Hepatocyte (in vitro differentiated cells): ENCODE measurements at places on chromosomes 13 and 19. TPM values are rescaled to one million over a fixed set of nuclear protein-coding genes. Genes with fewer than 3 reads are reported as not detected.

Gene GTPBP3
- 13.2 and 18.1 TPM in 2 replicates for polyA plus RNA-seq

Gene SULT2A1
- polyA plus RNA-seq: 75.7 and 120 TPM in 2 replicates

Gene SRRM5
- polyA plus RNA-seq: 0.24 and 0.79 TPM in 2 replicates

Gene SPRED3
- 2.3 and 3.9 TPM in 2 replicates for polyA plus RNA-seq

Gene LGI4
- polyA plus RNA-seq: 5.2 and 8.8 TPM in 2 replicates

Gene LGALS13
- polyA plus RNA-seq: not detected in 2 replicates

Gene ZNF724
- polyA plus RNA-seq: 0.93 and 2.4 TPM in 2 replicates

Gene ZNF772
- 2.6 and 5.6 TPM in 2 replicates for polyA plus RNA-seq

Gene ZNF610
- 4.7 and 5.3 TPM in 2 replicates for polyA plus RNA-seq

Gene TMEM38A
- polyA plus RNA-seq: 9.3 and 10.9 TPM in 2 replicates

Gene GARRE1
- polyA plus RNA-seq: 9.0 and 10.2 TPM in 2 replicates

Gene LRRC63
- polyA plus RNA-seq: 0.21 TPM in 1 of 2 replicates, not detected in the other

Gene ZNF540
- 1.3 and 1.9 TPM in 2 replicates for polyA plus RNA-seq

Gene LYPD3
- polyA plus RNA-seq: 13.2 and 13.5 TPM in 2 replicates

DNA sequence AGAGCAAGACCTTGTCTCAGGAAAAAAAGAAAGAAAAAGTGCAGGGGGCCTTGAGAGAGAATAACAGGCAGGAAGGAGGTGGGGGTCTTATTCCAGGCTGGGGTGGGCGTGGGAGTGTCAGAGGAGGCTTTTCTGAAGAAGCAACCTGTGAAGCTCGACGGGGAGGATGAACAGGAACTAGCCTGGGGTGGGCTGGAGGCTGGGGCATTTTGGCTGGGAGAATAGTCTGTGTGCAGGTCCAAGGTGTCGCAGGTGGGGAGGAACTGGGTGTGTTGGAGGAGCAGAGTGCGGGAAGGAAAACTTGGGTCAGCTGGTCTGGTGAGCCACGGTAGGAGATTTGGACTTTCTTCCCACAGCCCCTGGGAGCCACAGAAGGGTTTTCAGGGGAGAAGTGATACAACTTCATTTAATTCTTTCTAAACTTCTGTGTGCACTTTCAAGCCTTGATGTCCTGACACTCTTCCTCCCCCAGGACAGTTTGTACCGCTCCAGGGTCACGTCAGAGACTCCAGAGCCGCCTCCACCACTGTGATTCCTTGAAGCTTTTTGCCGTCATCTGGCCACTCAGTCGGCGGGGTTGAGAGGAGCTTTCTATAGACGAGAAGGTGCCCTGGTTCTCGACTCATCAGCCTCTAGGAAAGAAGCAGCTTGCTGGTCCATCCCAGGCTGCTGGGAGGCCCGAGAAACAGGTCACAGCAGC is 138.7 kb downstream of the SIPA1L3 start:
- no peaks in the 10 kb centered on the region for H3K36me3 ChIP-seq
- H3K4me3 ChIP-seq: no peak overlapping the region
- no peak for DNase-seq
- no peaks in the 10 kb centered on the region for H3K4me1 ChIP-seq
- H3K27me3 ChIP-seq: no peaks in the 10 kb centered on the region

DNA sequence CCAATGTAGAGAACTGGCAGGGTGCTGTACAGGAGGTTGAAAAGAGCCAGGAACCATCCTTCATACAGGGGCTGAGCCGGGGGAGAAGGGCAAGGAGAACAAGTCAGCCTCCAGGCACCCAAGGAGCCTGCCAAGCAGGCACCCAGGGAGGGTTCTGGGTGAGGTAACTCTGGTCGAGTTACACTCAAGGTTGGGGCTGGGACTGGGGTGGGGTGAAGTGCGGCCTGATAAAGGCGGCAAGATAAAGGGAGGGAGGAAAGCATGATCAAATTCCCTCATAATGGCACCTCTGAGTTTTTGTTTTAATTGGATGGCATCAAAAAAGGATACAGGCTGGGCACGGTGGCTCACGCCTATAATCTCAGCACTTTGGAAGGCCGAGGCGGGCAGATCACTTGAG is 25.0 kb downstream of the ATP8B3 start:
- H3K27me3 ChIP-seq: peaks cover 15% of the 10 kb centered on the region
- no peak overlapping the region for H3K27ac ChIP-seq
- peaks cover 5% of the 10 kb centered on the region for H3K4me1 ChIP-seq
- DNase-seq: no peak

GRCh38 chr13:46004491-46004890 is 48.1 kb downstream of the ZC3H13 start:
- no peak overlapping the region for H3K4me3 ChIP-seq
- no peak overlapping the region for H3K27ac ChIP-seq
- H3K4me1 ChIP-seq: no peaks in the 10 kb centered on the region
- no peak for DNase-seq
- no peaks in the 10 kb centered on the region for H3K27me3 ChIP-seq

GRCh38 chr13:83204886-83205285 is 677.4 kb downstream of the SLITRK1 start:
- no peaks in the 10 kb centered on the region for H3K27me3 ChIP-seq
- no peak overlapping the region for H3K27ac ChIP-seq
- no peak for DNase-seq
- H3K4me1 ChIP-seq: no peaks in the 10 kb centered on the region

- peaks cover 4% of the 10 kb centered on the region for H3K4me1 ChIP-seq
- no peaks in the 10 kb centered on the region for H3K36me3 ChIP-seq
- H3K27me3 ChIP-seq: no peaks in the 10 kb centered on the region
- no peak for DNase-seq
- H3K27ac ChIP-seq: peak overlapping the region; percentile 63
These were observed 511.1 kb downstream of the IRS2 start for GRCh38 chr13:109275139-109275745.

- peaks cover 2% of the 10 kb centered on the region for H3K4me1 ChIP-seq
- H3K36me3 ChIP-seq: no peaks in the 10 kb centered on the region
- no peak overlapping the region for H3K4me3 ChIP-seq
- H3K27ac ChIP-seq: no peak overlapping the region
- H3K27me3 ChIP-seq: no peaks in the 10 kb centered on the region
These were observed 6.3 kb downstream of the MCOLN1 start for GRCh38 chr19:7528522-7529245.

DNA sequence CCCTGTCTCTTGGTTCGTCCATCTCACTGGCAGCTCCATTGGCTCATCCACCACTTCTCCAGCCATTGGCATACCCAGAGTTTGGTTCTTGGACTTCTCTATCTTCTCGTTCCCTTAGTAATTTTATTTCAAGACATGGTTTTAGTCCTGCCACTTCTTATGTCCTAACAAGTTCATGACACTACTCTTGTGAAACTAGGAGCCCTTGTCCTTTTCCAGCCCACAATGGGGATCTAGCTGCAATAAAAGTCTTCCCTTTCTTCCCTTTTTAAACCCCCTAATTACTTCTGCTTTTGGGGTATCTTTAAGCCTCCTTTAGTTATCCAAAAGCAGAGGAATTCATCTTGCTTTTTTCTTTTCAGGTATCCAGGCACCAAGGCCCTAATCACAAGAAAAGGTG is 2.9 kb upstream of the RCBTB2 start:
- no peaks in the 10 kb centered on the region for H3K36me3 ChIP-seq
- no peak for DNase-seq

DNA sequence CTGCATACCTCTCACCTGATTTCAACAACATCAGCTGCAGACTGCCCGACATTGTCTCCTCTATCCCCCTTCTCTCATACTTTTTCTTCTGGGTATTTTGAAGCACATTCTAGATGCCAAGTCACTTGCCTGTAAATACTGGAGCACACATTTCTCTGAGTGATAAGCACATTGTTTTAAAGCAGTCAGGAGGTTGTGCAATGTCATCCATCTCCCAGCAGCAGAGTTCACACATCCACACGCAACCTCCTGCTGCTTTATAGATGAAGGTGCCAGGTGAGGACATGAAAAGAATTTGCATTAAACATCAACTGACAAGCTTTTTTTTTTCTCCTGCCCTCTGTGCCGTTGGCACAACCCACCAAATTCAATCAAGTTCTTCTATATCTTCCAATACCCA is 5.5 kb downstream of the UPK1A start:
- H3K4me3 ChIP-seq: no peak overlapping the region
- H3K36me3 ChIP-seq: no peaks in the 10 kb centered on the region
- H3K27me3 ChIP-seq: no peaks in the 10 kb centered on the region
- no peak overlapping the region for H3K27ac ChIP-seq
- H3K4me1 ChIP-seq: no peaks in the 10 kb centered on the region

- H3K4me1 ChIP-seq: no peaks in the 10 kb centered on the region
- no peak for DNase-seq
- H3K27me3 ChIP-seq: no peaks in the 10 kb centered on the region
- no peak overlapping the region for H3K4me3 ChIP-seq
These were observed 41.5 kb downstream of the URI1 start for GRCh38 chr19:29983568-29983967.

DNA sequence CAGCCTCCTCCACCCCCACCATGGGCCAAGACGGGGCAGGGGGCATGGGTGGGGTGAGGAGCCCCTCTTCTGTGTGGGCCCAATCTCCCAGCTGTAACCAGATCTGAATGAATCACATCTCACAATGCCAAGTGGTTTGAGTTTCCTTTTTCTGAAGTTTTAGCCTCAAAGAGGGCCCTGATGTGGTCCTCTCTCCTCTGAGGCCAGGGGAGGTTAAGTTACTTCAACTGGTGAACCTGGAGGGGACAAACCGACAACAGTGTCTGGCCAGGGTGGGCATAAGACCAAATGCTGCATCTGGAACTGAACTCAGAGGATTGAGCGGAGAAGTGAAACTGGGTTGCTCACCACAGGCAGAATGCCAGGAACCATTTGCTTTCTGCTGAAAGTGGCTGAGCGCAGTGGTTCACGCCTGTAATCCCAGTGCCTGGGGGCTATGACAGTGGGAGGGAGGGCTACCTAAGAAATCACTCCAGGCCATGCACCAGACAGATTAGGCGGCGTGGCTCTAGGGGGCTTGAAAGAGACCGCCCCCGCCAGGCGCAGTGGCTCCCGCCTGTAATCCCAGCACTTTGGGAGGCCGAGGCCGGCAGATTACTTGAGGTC is 15.4 kb upstream of the IRGC start:
- H3K36me3 ChIP-seq: no peaks in the 10 kb centered on the region
- no peak overlapping the region for H3K4me3 ChIP-seq
- no peaks in the 10 kb centered on the region for H3K4me1 ChIP-seq
- H3K27ac ChIP-seq: peak overlapping the region; percentile 63

DNA sequence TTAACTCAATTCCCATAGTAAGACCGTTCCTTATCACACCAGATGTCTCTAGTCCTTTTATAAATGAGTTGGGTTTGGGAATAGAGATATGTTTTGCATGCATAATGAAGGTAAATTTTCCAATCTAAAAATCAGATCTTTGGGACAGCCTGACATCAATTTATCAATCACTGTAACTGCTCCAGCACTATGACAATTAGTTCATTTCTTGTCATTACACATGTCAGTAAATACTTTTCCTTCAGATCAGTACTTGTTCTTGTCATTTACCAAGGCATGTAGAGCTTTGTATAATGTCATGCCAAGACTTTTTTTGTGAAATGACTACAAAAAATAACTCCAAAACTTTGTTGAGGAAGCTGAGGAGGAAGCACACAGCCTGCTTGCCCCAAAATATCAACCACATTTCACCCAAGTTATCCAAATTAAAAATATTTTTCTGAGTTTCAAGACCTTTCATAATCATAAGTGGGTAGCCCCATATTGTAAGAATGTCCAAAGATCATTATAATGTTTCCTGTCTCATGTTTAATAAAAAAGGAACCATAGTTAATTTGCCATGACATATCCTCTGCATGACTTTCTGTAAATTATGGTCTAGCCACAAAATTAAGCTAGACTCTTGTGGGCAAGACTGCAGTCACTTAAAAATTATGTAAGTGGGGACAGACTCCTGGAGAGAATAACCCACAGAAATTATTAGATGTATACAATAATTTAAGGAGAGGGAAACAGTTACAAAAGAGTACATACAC is 586.8 kb downstream of the TBC1D4 start:
- H3K27me3 ChIP-seq: peaks cover 2% of the 10 kb centered on the region
- no peak overlapping the region for H3K27ac ChIP-seq
- peaks cover 5% of the 10 kb centered on the region for H3K4me1 ChIP-seq
- no peak overlapping the region for H3K4me3 ChIP-seq
- H3K36me3 ChIP-seq: no peaks in the 10 kb centered on the region

- no peaks in the 10 kb centered on the region for H3K4me1 ChIP-seq
- no peaks in the 10 kb centered on the region for H3K36me3 ChIP-seq
- no peak for DNase-seq
- H3K27me3 ChIP-seq: no peaks in the 10 kb centered on the region
These were observed 543.4 kb downstream of the SUCLA2 start for GRCh38 chr13:47457626-47458025.

DNA sequence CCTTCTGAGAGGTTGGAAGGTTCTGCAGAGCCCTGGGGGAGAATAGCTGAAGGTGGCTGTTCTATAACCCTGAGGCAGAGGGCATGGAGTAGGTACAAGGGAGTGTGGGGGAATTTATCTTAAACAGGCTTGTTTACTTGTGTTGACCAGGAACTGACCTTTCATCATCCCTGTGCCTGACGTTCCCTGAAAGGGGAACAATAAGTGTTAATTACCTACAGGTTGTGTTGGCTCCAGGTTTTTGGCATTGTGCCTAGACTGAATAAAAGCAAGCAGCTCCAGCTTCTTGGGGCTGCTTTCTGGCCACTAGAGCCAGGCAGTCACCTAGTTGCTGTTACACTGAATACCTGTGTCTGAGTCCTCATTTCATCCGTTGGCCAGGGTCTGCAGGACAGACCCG is 60.0 kb downstream of the ZNF627 start:
- peak; percentile 11 for DNase-seq
- H3K4me1 ChIP-seq: no peaks in the 10 kb centered on the region
- no peaks in the 10 kb centered on the region for H3K36me3 ChIP-seq

DNA sequence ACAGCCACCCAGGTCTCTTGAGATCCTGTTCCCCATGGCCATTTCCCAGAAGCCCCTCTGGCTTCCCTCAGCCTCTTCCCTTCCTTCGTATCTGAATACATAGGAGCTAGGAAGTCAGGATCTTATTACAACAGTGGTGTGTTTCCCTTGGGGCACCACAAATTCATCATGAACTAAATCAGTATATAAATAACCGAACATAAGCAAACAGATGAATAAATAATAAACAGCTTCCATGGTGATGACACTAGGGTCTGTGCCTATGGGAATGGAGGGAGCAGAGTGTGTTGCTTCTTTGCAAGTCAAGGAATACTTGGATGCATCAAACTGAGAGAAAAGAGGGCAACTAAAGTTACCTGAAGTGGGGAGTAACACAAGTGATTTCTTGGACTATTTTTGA is 527.6 kb downstream of the LMO7 start:
- no peaks in the 10 kb centered on the region for H3K4me1 ChIP-seq
- H3K36me3 ChIP-seq: no peaks in the 10 kb centered on the region
- H3K27me3 ChIP-seq: no peaks in the 10 kb centered on the region
- DNase-seq: no peak

GRCh38 chr19:17436094-17436873 is 12.2 kb downstream of the TMEM221 start:
- H3K27ac ChIP-seq: no peak overlapping the region
- DNase-seq: no peak
- no peaks in the 10 kb centered on the region for H3K4me1 ChIP-seq
- H3K36me3 ChIP-seq: no peaks in the 10 kb centered on the region
- H3K4me3 ChIP-seq: no peak overlapping the region
- H3K27me3 ChIP-seq: no peaks in the 10 kb centered on the region

GRCh38 chr19:15934332-15935078 is at the start of gene CYP4F11:
TSS of gene CYP4F11 (minus strand) at chr19:15934529. CDS start at chr19:15934408, 121 bp downstream.
- H3K27me3 ChIP-seq: no peaks in the 10 kb centered on the region
- no peak for DNase-seq
- H3K4me1 ChIP-seq: no peaks in the 10 kb centered on the region

GRCh38 chr19:609004-609346 is 19.3 kb downstream of the HCN2 start:
- no peak overlapping the region for H3K27ac ChIP-seq
- no peaks in the 10 kb centered on the region for H3K36me3 ChIP-seq
- DNase-seq: no peak

- H3K27ac ChIP-seq: no peak overlapping the region
- H3K4me1 ChIP-seq: no peaks in the 10 kb centered on the region
- no peaks in the 10 kb centered on the region for H3K27me3 ChIP-seq
- H3K4me3 ChIP-seq: no peak overlapping the region
- H3K36me3 ChIP-seq: no peaks in the 10 kb centered on the region
These were observed 304.1 kb downstream of the FGF14 start for GRCh38 chr13:102097708-102098107.
